Stimulated activated CD8-positive, alpha-beta memory T cell treated with anti-CD3 and anti-CD28 coated beads, Interleukin-15, amount 100 ng/mL, for 4 hours (primary cell): ENCODE measurements at places on chromosomes 4 and X.
A peak's percentile ranks its signal among the peaks of the same experiment; 100 is the strongest.

GRCh38 chr4:688854-689681 is at the start of gene SLC49A3:
TSS of gene SLC49A3 (minus strand) at chr4:689151. CDS start at chr4:689127, 24 bp downstream.
- DNase-seq = no peak

GRCh38 chr4:125445525-125445924 is 130.8 kb downstream of the FAT4 start:
- no peak for DNase-seq

DNA sequence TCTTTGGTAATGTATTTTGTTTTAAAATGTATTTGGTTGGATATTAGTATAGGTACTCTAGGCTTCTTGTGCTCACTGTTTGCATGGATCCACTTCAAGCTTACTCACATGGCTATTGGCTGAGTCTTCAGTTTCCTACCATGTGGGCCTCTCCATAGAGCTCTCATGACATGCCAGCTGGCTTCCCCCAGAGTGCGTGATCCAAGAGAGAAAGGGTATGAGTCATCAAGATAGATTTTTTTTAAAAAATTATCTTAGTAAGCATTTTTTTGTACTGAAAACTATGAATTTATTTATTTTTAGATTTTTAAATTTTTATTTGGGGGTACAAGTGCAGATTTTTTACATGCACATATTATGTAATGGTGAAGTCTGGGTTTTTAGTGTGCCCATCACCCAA is 219.1 kb upstream of the AMOT start:
- DNase-seq = no peak

DNA sequence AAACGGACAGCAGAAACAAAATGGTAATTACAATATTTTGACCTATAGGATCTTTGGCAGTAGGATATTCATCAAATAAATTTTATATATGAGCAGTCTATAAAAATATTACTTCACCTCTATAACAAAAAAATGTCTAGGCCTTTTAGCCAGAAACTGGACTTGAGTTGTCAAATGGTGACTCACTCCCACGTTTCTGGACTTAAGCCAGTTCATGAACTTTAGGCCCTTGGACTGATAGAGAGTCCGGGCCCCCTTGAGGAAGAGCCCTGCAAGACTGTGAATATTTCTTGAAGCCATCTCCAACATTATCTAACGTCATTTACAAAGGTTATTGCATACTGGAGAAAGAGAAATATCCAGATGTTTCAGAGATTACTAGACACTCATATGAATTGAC is 106.8 kb upstream of the FAM47A start:
- DNase-seq = no peak

- no peak for DNase-seq
Measured at GRCh38 chr4:123526511-123526910, 129.9 kb downstream of the SPRY1 start.

GRCh38 chrX:102599084-102599950 is at the start of gene ARMCX5:
TSS of gene ARMCX5 (plus strand) at chrX:102599515. CDS start at chrX:102602142, 2,627 bp downstream.
- peak; percentile 30 for DNase-seq

DNA sequence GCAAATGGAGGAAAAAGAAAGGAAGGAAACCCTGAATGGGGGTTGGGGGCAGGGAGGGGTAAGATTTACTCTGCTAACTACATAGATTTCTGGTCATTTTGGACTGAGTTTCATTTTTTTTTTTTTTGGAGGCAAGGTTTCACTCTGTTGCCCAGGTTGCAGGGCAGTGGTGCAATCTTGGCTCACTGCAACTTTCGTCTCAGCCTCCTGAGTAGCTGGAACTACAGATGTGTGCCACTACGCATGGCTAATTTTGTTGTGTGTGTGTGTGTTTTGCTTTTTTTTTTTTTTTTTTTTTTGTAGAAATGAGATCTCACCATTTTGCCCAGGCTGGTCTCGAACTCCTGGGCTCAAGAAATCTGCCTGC is 223.5 kb downstream of the APBB2 start:
- no peak for DNase-seq

DNA sequence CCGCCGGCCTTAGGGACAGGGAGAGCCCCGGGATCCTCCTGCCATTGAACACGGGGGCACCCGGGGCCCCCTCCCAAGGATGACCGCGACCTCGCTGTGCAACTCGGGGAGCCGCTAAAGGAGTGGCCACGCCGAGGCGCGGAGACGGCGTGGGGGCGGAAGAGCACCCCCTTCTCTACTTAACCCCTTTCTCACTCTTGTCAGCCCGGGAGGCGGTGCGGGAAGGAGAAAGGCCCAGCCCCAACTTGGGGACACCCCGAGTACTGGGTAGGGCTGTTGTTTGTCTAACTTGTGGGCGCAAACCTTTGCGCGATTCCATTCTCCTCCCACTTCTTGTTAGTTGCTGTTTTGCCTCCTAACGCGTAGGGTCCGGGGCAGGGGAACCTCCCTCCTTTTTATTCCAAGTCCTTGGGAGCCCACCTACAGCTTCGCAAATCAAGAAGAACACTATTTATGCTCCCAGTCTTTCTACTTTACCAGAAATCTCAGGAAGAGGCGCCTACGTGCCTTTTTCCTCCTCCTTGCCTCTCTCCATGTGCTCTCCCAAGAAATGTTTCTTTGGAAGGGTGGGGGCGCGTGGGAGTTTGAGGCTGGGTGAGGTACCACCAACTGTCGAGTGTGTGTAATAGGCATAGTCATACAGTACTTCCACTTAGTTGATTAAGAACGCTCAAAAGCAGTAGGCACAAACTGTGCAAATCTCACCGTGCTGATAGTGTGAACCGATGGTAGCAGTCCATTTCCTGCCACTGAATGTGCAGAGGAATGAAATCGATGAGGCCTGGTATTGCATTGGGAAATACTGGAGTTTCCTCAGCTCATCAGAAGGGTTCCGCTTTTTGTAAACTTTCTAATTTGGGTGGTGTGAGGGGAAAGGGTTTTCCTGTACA is 813 bp downstream of the DIAPH2 start:
- peak; percentile 4 for DNase-seq

GRCh38 chr4:13860126-13860525 is 232.6 kb upstream of the BOD1L1 start:
- no peak for DNase-seq

DNA sequence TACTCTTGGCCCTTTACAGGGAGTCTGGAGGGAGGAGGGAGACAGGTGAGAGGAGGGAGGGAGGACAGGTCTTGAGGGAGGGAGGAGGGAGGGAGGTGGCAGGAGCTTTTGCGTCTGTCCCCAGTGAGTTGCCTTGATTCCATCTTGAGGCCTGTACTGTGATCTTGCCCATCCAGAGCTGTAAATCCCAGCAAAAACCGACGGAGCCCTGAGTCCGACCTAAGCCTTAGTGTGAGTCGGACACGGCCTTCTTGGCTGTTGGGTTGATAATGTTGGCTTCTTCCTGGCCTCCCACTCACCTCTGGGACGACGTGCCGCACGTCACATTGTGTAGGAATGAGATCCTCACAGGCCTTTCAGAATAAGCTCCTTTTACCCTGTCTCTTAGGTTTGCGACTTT is 72.5 kb downstream of the RGS12 start:
- DNase-seq = no peak

DNA sequence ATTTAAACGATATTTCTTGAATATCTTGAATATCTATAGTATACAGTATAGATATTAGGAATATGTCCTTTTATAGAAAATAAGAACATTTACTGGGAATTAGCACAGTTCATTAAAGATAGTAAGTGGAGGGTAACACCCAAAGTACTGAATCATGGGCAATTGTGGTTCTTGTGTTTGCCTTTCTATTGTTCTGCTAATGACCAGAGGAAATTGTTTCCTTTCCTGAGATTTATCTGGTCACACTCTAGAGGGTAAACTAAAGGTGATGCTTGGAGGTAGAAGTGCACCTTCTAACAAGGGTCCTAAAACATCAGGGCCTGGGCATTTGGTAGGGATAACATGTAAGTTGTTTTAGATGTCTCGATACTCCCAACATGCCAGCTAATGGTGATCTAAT is 241.3 kb upstream of the SFRP2 start:
- DNase-seq = no peak

DNA sequence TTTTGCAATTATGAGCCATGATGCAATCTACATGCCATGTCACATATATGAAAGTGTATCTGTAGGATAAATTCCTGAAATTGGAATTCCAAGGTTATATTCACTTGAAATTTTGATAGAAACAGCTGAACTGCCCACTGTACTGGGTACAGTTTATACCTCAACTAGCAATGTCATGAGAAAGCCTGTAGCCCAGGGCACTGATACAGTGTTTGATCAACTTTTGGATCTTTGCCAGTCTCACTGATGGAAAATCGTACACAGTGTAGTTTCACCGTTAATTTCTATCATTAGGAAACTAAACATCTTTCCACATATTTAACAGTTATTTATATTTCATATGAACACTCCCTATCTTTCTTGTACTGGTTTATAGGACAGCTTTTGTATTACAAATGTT is 34.2 kb downstream of the TAPT1 start:
- no peak for DNase-seq

DNA sequence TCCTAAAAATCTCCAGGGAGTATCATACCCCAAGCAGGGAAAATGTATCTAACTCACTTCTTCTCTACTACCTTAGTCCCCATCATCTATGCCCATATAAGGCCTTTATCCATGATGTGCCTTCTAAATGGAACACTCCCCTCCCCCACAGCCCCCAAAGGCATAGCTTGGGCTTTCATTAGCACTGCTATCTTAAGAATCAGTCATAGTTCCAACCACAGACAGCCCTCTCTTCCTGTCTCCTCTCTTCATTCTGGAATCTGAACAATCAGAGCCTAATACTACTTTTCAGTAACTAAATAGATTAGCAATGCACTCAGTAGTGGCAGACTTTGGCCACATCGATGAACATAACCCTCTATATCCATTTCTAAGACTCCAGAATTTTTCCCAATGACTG is 313.2 kb upstream of the DKK2 start:
- DNase-seq = no peak

DNA sequence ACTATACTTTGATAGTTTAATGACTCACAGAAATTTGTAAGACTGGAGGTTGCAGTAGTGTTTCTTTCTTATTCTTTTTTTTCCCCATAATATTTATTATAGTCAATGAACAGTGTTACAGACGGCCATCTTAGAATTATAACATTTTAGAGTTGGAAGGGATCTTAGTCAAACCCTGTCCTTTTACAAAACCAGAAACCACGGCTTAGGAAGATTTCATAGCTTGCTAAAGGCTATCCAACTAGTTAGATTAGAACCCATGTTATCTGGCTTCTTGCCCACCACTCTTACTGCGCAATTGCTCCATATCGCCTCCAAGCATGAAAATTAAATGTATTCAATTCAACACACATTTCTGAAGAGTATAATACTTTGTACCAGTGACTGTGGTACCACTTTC is 1.1 kb downstream of the XIAP start:
- DNase-seq = no peak

DNA sequence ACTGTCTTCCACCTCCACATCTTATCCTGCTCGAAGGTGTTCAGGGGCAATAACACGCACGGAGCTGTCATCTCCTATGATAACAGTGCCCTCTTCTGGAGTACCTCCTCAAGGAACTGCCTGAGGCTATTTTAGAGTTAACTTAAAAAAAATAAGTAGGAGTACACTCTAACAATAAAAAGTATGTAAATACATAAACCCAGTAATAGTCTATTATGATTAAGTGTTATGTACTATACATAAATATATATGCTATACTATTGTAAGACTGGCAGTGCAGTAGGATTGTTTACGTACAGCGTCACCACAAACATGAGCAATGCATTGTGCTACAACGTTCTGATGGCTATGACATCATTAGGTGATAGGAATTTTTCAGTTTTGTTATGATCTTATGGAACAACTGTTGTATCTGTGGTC is 34.5 kb upstream of the TLR2 start:
- no peak for DNase-seq

GRCh38 chr4:150578745-150579501 is 3.0 kb upstream of the MAB21L2 start:
- DNase-seq = no peak

DNA sequence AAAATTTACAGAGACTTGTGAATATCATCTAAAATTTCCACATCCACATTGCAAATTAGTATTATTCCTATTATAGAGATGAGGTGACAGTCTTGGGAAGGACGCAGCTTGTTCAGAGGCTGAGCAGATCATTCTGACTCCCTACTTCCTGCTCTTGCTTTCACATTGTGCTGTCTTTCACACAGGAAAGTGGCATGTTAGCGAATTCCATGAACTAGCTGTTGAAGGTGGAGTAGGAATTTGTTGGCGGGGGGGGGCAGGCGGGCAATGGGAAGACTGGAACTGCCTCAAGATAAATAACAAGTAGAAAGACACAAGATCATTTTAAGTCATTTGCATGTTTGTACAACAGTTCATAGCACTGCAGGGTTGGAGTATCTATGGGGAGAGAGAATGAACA is 2.3 kb downstream of the PF4V1 start:
- DNase-seq = no peak

DNA sequence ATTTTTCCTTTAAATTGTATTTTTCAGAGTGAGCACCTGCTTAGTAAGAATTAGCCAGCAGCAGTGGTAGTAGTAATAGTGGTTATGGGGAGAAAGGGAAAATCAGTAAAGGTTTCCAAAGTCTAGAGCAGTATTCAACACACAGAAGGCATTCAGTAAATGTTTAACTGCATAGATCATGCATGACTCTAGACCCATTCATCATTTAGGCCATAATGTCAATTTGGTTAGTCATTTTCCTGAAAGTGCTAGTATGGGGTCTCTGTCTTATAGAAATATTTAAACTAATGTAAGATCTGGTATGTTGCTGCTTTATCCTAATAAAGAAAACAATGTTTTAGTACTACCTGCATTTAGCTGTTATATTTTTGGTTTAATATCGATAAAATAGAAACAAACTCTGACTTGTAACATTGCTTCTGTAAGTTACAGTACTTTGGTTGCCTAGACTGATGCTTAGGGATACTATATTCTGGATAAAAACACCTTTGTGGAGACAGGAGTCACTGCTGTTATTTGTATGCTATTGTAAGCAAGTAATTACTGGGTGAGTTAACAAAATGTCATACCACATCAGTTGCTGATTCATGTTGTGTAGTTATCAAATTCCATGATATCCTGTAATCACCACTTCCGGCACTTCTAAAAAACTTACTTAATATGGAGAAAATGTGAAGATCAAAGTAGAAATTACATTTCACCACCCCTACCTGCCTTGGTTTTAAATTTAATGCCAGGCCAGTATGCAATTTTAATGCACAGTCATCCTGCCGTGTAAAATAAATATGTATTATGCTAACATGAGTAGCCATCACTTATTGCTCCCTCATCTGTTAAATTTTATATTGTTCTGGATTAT is 115.8 kb upstream of the BMPR1B start:
- no peak for DNase-seq

DNA sequence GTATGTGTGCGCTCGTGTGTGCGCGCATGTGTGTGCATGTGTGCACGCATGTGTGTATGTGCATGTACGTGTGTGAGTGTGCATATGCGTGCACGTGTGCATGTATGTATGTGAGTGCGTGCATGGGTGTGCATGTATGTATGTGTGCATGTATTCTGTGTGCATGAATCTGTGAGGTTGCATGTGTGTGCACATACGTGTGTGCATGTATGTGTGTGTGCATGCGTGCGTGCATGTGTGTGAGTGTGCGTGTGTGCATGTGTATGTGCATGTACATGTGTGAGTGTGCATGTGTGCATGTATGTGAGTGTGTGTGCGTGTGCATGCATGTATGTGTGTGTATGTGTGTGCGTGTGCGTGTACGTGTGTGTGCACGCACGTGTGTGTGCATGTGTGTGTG is 241.5 kb downstream of the SHOX start:
- DNase-seq = no peak
